ENCODE measurements at places on chromosomes 6 and 20. TPM values are rescaled to one million over a fixed set of nuclear protein-coding genes. Genes with fewer than 3 reads are reported as not detected.

Gene NXT1
- 47.4 TPM for total RNA-seq

Gene PLN
- not detected for total RNA-seq

Gene SLC32A1
- total RNA-seq, result not detected

Gene RRAGD
- total RNA-seq, result 0.04 TPM

Gene SSTR4
- not detected for total RNA-seq

Gene SEL1L2
- total RNA-seq, result not detected

Gene C20orf141
- total RNA-seq, result not detected

Gene FAM229B
- total RNA-seq, result 12.9 TPM

Gene SIRPB1
- total RNA-seq, result 1.1 TPM

Gene BEND6
- 1.8 TPM for total RNA-seq

Gene FAM217A
- not detected for total RNA-seq

Gene MUC22
- not detected for total RNA-seq

Gene HACE1
- 9.2 TPM for total RNA-seq

Gene MAP7
- 20.8 TPM for total RNA-seq

Gene THBS2
- total RNA-seq, result 345 TPM

Gene CLDN20
- not detected for total RNA-seq

Gene WFDC8
- total RNA-seq, result not detected

Gene SLC12A5
- 3.2 TPM for total RNA-seq

Gene MRS2
- 30.3 TPM for total RNA-seq

Gene LGSN
- not detected for total RNA-seq

Gene MC3R
- not detected for total RNA-seq

Gene SNX21
- total RNA-seq, result 11.2 TPM

Gene NTSR1
- total RNA-seq, result 2.8 TPM

Gene RAMACL
- total RNA-seq, result 0.17 TPM

Gene MAPK14
- 40.9 TPM for total RNA-seq

Gene FOXQ1
- 2.8 TPM for total RNA-seq

Gene GRM1
- not detected for total RNA-seq

Gene MOXD1
- 4.0 TPM for total RNA-seq

Gene HLA-DOB
- 3.4 TPM for total RNA-seq

Gene CST5
- total RNA-seq, result not detected

Gene RAET1L
- total RNA-seq, result 1.1 TPM

Gene SMIM26
- 61.2 TPM for total RNA-seq

Gene CCDC167
- 27.4 TPM for total RNA-seq

Gene HLA-DRB5
- total RNA-seq, result not detected

Gene KIF25
- total RNA-seq, result not detected

Gene AVP
- not detected for total RNA-seq

Gene WFDC10B
- total RNA-seq, result not detected

Gene ENPP3
- not detected for total RNA-seq

Gene PLCB4
- total RNA-seq, result 3.1 TPM

All from foreskin keratinocyte (primary cell).